ENCODE measurements at places on chromosomes 11 and 22.

DNA sequence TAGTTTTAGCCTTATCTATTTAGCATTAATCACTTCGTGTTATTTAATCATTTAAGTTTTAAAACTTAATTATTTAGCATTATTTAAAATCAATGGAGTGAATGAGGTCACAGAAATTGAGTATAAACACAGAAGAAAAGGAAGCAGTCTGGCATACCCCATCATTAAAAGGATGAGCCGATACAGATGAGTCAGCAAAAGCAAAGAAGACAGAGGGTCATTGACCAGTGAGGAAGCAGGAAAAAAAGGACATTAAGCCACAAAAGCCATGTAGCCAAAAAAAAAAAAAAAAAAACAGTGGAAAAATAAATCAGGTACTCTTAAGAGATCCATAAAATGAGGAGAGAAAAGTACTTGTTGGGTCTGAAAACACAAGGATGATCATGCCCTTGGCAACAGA lies 71.5 kb downstream of the TYR start:
- no peak for DNase-seq

GRCh38 chr11:115501502-115501892 lies 2.7 kb downstream of the CADM1 start:
- no peak for DNase-seq

GRCh38 chr22:43884600-43885318 lies 7.1 kb downstream of the PNPLA5 start:
- peak; percentile 11 for DNase-seq

GRCh38 chr22:46508491-46508999 lies 28.9 kb downstream of the CELSR1 start:
- no peak for DNase-seq

GRCh38 chr11:92797874-92798273 lies 171.6 kb upstream of the MTNR1B start:
- no peak for DNase-seq

DNA sequence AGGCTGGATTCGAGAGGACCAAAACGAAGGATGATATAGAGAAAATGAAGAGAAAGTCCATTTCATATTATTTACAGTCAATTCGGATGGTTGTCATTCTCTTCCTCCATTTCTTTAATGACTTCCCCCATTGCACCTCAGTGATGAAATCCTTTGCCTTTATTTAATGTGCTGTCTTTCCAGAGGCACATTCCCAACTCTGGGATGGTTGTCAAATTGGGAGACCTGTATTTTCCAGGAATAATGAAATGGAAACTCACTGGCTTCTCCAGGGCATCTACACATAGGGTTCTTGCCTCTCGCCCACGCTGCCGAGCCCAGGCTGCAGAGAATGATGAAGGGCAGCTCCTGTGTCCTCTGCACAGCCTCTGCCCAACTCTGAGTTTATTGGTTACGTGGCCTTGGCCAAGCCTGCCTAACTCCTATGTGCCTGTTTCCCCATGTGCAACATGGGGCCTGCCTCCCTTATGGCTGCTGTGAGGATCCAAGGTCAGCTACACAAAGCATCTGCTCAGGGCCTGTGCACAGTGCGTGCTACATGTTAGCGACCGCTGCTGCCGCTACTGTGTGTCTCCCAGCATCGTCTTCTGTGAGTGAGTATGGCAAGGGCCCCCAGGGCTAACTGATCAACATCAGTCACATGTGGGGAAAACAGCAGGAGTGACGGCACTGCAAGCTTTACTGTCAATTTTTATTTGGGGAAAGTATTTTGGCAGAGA lies 81.5 kb upstream of the BID start:
- no peak for DNase-seq

- peak; percentile 51 for DNase-seq
Observed at GRCh38 chr11:64764040-64764611, 4.4 kb upstream of the PYGM start.

DNA sequence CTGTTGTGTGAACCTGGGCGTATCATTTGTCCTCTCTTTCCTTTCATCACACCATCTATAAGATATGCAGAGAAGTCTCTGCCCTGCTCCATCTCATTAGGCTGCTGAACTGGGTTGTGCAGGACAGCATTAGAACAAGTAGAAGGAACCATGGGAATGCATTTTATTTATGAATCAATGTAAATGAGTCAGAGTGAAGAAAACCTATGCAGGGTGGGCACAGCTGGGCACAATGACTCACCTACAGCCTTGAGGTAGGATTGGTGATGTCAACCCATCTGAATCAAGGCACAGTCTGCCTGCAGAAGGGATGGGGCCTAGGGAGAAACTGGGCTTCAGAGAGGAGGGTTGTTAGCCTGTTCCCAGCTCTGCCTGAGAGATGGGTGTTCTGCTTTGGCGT lies 123.4 kb downstream of the CSNK2A3 start:
- DNase-seq: no peak

- no peak for DNase-seq
Observed at GRCh38 chr11:126997196-126997595, 3.4 kb downstream of the KIRREL3 start.

- no peak for DNase-seq
Observed at GRCh38 chr22:38792833-38793232, 1.1 kb downstream of the DNAL4 start.

DNA sequence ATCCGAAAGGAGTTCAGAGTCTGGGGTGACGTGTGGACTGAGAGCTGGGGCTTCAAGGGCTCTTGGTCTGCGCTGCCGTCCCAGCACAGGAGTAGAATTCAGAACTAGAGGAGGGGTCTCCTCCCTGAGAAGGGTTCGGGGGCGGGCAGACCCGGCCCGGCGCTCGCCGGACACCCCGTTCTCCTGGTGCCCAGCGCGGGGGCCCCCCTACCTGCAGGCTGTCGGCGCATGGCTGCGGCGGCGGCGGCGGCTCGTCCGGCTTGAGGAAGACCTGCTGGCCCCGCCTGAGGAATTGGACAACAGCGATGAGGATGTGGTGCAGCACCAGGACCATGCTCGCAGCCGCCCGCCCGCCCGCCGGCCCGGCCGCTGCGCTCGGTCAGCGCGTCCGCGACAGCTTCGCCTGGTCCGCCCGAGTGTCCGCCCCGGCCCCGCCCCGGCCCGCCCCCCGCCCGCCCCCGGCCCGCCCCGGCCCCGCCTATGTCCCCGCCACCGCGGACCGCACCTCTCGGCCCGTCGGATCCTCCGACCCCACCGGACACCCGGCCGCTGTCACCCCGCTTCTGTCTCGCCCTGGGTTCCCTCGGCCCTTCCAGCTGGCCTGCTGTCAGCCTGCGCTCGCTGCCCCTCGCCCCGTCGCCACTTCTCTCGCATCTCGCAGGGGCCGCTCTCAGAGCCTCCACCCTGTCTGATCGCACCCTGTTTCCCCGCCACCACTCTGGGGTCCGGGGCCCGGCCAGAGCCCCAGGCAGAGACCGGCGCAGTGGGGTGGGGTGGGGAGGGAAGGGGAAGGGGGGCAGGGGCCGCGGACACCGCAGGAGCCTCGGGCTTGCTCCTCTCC lies 32.0 kb downstream of the PDE2A start:
- no peak for DNase-seq

GRCh38 chr11:74687237-74688023 lies 43.8 kb downstream of the CHRDL2 start:
- DNase-seq: no peak

GRCh38 chr11:125952973-125953372 lies 7.1 kb downstream of the VSIG10L2 start:
- no peak for DNase-seq

DNA sequence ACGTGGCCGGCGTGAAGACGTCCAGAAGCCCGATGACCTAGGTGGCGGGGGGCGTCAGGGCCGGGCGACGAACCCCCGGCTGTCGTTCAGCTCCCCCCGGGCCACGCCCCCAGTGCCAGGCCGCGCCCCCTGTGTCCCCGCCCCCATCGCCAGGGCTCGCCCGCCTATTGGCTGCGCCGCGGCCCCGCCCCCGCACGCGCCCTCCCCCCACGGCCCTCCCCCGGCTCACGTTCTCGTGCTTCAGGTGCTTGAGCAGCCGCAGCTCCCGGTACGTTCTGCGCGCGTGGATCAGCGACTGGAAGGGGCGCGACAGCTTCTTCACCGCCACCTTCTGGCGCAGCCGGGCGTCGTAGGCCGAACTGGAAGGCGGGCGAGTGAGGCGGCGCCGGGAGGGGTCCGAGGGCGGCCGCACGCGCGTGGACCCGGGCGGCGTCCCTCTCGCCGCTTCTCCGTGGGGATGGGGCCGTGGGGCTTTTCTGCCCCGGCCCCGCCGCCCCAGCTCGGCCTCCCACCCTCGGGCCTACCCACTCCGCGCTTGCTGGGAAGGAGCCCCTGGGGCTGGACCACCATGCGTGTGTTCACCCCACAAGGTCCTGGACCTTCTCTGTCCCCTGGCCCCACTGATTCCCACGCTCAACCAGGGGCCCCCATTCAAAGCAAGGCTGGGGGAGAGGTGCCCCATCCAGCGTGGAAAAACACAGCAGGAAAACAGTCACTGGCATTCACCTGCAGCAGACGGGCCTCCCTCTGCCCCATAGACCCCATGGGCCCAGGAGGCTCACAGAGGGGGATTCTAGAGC lies 2.4 kb downstream of the MAPK11 start:
- no peak for DNase-seq

- DNase-seq: no peak
Observed at GRCh38 chr11:107044503-107044902, 26.2 kb upstream of the GUCY1A2 start.

DNA sequence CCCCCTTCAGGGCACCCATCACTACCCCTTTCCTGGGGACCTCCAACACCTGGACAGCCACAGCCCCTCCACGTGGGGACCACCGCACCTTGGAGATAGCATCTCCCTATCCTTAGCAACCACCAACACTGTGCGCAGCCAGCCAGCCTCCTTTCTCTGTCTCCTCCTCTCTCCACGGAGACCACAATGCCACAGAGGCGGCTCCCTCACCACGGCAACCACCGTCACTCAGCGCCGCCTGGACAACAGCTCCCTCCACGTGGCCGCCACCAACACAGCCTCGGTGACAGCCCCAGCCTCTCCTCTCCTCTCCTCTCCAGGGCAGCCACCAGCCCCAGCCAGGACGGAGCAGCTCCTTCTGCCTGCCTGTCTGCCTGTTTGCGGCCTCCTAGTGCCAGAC lies 10.5 kb downstream of the ELFN2 start:
- DNase-seq: peak; percentile 14

DNA sequence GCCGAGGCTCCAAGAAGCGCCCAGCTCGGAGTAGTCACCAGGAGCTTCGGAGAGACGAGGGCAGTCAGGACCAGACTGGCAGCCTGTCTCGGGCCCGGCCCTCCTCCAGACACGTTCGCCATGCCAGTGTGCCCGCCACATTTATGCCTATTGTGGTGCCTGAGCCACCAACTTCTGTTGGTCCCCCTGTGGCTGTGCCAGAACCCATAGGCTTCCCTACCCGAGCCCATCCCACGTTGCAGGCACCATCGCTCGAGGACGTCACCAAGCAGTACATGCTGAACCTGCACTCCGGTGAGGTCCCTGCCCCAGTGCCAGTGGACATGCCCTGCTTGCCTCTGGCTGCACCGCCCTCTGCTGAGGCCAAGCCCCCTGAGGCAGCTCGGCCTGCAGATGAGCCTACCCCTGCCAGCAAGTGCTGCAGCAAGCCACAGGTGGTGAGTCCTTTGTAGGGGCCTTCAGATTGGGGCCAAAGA lies 3.4 kb downstream of the ARHGEF17 start:
- DNase-seq: no peak

- no peak for DNase-seq
Observed at GRCh38 chr11:65919573-65920371, 546 bp downstream of the DRAP1 start.

DNA sequence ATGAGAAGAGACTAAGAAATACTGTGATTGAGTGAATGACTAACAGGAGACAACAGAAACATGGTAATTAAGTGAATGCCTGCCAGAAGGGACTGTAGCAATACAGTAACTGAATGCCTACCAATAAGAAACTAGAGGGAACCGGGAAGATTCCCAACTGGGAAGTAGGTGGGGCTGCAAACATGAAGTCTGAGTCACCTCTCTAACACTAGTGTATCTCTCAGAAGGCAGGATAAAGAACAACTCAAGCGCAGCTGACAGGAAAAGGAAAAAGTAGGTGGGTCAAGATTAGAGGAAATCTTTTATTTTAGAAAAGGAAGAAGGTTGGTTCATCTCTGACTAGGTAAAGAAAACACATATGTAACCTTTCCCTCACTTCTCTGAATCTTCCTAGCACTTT lies 14.0 kb downstream of the C11orf42 start:
- DNase-seq: no peak

GRCh38 chr11:113242767-113243397 lies 71.5 kb upstream of the TTC12 start:
- no peak for DNase-seq

- DNase-seq: no peak
Observed at GRCh38 chr11:34002420-34002819, 49.1 kb upstream of the CAPRIN1 start.

DNA sequence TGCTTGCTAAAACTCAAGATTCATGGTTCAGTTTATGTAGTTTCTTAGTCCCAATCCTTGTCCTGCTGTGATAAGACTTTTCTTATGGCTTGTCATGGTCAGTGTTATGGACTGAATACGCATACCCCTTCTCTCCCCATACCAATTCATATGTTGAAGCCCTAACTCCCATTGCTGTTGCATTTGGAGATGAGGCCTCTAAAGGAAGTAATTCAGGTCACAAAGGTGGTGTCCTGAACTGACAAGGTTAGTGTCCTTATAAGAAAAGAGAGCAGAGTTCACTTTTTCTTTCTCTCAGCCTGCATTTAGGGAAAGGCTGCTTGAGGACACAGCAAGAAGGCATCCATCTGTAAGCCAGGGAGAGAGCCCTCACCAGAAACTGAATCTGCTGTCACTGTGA lies 618.2 kb downstream of the LRRC4C start:
- no peak for DNase-seq

- no peak for DNase-seq
Observed at GRCh38 chr11:2427721-2428321, 16.5 kb downstream of the TRPM5 start.
